ENCODE measurements at places on chromosomes 11 and 22.

GRCh38 chr11:66454247-66454646 lies 12.5 kb upstream of the PELI3 start:
- no peak for DNase-seq

DNA sequence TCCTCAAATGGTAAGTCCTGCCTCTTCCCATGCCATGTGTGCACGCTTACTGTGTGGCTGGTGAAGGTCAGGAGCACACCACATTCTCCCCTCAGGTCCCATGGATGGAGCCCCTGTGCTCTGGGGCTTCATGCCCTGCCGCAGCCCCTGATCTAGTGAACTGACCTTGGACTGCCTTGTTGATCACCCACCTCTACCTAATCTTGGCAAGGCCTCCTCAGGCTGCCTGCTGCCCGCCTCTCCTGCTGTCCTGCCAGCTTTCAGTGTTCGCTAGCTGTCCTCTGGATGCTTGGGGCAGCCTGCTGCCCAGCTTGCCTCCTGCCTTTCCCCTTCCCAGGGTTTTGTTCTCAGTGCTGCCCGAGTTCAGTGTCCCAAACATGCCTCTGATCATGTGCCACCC lies 38.1 kb downstream of the CABIN1 start:
- DNase-seq, result no peak

GRCh38 chr11:116422956-116423600 lies 349.7 kb downstream of the BUD13 start:
- DNase-seq, result no peak

GRCh38 chr22:38186429-38186828 lies 4.8 kb upstream of the PLA2G6 start:
- DNase-seq, result no peak

GRCh38 chr11:128629516-128630106 lies 42.3 kb upstream of the ETS1 start:
- DNase-seq, result no peak

DNA sequence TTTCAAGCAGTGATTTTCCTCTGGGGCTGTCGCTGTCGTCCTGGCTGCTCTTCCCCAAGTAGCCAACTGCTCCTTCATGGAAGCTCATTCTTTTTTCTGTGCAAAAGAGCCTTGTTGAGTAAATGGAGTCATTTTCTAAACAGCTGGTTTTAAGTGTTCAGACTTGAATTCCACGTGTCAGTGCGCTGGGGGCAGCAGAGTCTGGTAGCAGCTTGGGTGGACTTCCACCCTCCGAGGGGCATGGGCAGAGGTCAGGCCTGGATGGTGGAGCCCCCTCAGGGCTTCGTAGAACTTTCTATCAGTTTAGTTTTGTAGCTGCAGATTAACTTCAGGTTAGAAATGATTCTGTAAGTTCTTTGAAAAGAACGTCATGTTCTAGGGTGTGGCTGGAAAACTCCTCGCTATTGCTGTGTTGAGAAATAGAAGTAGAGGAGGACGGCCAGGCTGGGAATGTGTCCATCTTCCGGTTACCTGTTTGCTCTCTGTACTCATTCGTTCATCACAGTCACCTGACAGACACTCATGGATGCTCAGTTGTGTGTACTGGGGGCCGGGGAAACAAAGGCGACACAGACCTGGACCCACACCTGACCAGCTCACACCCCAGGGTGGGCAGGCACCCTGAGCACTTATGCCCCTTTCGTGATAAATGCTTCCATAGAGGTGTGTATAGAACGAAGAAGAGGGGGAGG lies 270.7 kb downstream of the TBC1D22A start:
- DNase-seq, result no peak

DNA sequence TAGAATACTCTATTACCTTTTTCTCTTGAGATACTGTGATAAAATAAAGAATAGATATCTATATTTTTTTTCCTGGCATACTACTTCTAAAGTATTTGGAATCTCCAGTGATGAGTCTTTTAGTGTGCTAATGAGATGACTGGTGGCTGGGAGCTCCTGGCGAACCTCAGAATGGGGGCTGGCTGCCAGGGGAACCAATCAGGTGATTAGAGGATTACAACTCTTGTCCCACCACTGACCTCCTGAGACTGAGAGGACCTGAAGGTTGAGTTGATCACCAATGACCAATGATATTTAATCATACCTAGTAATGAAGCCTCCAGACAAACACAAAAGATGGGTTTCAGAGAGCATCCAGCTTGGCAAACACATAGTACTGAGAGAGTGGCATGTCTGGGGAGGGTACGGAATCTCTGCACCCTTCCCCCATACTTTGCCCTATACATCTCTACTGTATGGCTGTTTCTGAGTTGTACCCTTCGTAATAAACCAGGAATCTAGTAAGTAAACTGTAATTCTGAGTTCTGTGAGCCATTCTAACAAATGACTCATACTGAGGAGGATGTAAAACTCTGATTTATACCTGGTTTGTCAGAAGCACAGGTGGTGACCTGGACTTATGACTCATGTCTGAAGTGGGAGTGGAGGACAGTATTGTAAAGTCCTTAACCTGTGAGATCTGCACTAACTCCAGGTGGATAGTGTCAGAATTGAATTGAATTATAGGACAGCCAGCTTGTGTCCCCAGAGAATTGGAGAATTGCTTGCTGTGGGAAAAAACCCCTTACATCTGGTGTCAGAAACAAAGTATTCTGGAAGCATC lies 325.3 kb upstream of the LRRC4C start:
- no peak for DNase-seq
